Omental fat pad (tissue), 4 donors: ENCODE measurements at places on chromosomes 12 and 14.

DNA sequence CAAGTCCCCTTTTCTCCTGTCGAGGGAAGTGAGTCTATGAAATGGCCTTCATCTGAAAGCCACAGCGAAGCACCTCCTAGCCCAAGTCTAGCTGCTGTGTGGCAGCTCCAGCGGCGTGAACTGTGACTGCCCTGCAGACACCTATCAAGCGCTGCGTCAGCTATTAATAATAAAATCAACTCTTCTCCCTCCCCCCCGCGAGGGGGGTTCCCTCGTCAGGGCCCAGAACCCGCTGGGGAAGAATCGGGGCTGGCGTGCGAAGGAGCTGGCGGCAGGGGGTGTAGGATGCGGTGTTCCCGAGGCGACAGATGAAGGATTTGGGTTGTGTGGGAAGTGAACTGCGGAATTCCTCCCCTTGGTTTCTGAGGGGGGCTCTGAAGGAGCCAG lies 662 bp upstream of the ATP2A2 start:
- no peak for DNase-seq

DNA sequence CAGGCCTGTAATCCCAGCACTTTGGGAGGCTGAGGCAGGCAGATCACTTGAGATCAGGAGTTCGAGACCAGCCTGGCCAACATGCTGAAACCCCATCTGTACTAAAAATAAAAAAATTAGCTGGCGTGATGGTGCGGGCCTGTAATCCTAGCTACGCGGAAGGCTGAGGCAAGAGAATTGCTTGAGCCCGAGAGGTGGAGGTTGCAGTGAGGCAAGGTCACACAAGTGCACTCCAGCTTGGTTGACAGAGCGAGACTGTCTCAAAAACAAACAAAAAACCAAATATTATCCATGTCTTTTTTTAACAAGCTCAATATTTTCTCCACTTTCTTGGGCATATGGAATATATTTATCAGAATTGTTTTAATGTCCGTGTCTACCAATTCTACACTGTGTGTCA lies 89.6 kb downstream of the LMNTD1 start:
- DNase-seq, result no peak

DNA sequence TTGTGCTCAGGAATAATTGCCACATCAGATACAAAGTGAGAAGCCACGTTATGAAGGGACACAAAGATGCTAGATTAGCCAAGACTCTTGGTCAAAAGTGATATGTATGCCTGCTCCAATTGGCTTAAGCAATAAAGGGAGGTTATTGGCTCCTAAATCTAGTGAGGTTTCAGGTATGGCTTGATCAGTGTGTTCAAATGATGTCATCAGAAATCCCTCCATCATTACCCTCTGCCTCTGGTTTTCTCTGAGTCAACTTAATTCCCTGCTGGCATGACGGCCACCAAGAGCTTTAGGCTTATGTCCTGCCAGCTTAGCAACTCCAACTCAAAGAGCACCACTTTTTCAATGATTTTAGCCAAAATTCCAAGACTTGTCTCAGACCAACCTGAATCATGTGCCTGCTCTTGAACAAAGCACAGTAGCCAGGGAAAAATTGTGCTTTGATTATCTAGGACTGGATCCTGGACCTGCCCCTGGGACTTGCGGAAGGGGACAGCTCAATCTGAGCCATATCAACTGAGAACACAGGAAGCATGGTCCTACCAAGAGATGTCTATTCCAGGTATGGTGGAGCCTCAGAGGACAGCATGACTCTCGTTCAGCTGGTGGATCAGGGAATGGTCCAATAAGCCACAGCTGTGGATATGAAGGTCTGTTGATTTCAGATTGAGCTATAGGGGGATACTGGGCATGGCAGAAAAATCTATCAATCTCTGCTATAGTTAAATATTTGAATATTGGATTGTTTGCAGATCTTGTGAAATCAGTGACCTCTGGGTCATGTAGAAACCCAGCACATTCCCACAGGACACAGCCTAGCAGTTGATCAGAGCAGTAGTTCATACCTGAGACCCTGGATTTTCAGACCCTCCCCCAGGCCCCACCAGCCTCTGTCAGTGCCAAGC lies 16.1 kb upstream of the P2RX7 start:
- DNase-seq, result no peak

DNA sequence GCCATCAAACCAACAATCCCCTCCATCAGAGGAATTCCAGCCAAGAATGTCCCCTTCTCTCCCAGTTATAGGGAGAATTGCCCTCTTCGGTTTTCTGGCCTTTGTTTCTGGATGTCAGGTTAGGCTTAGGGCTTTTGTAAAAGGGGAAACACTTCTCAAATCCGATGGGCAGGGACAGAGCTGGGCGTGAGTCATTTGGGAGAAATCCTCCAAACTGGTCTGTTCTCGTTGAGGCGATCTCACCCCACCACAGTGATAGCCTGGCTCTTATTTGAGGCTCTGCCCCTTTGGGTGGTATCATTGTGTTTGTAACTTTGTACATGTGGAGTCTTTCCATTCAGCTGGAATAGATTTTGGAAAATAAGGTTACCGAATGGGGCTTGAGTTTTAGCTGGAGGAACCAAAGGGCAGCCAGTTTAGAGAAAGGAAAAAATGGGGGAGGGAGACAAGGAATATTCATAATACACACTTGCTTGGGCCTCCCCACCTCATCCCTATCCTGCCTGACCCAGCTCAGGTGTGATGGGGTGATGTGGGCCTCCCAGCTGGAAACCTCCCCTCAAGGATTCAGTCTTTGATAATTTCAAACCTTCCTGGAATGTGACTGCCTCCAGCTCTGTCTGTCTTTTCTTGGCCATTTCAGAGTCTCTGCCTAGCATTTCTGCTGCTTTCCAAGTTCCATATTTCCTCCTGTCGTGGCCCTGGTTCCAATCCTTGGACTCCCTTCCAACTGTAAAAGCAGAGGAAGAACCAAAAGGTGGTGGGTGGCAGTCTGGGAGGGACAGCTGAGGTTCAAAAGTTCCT lies 7.5 kb downstream of the HOXC4 start:
- DNase-seq, result no peak

GRCh38 chr12:3213188-3213587 lies 136.0 kb downstream of the TSPAN9 start:
- no peak for DNase-seq

DNA sequence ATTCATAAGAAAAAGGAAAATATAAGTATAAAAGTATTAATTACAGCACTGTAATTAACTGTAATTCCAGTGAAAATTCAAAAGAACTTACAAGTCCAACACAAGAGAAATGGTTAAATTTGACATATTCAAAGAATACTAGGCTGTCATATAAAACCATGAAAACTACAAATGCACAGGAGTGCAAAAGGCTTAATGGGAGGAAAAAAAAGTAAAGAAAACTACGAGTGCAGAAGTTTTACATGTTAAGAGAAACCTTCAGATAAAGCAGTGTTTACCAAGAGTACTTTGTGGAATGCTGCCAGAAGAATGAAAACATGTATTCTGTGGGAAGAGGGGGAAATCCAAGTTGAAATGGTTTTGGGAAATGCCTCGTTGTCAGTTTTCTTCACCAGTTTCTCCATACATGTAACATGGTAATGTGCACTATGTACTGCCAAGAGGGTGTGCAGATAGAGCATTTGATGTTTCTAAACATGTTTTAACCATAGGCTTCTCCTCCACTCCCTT lies 9.1 kb downstream of the HEATR5A start:
- DNase-seq, result no peak

GRCh38 chr12:62799766-62800406 lies 135.1 kb downstream of the PPM1H start:
- no peak for DNase-seq

- DNase-seq, result no peak
Measured at GRCh38 chr14:94971750-94972149, 185.6 kb downstream of the DICER1 start.

- DNase-seq, result no peak
Measured at GRCh38 chr12:93879476-93880421, 202.6 kb downstream of the CRADD start.

DNA sequence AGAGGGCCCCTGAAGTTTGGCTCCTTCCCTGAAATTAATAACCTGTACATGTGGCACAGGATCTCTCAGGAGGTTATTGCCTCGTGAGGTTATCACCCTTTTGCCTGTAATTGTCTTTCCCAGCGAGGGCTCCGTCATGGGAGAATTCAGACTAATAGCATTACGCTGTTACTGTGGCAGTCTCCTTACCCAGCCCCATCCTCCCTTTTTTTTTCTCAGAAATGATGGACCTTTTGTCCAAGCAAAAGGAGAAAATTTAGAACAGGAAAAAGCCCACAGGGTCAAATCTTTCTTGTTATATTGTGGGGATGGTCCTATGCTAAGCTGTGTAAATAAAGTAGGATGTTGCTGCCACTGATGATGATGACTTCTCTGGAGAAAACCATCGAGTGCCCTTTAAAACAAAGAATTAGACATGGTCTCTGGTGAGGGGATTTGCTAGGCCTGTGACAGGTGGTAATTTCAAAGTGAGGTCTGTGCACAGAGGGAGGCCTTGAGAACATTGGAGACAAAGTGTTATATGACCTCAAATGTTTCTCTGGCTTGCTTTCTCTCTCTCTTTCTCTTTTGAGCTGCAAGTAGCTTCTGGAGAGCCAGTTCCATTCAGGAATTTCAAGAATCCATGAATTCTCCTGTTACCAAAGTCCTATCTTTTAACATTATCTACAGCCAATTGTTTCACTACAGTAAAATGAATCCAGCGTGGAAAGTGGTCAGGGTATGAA lies 357.2 kb downstream of the BMP4 start:
- no peak for DNase-seq

- DNase-seq, result no peak
Measured at GRCh38 chr12:85036234-85036707, at the start of the genes LRRIQ1 and TSPAN19. LRRIQ1 (plus strand) TSS chr12:85036351; CDS start chr12:85038177, 1,826 bp downstream. TSPAN19 (minus strand) TSS chr12:85036277; CDS start chr12:85029946, 6,331 bp downstream.
